Right renal pelvis (tissue), 4 donors: ENCODE measurements at places on chromosomes 12 and 14.

DNA sequence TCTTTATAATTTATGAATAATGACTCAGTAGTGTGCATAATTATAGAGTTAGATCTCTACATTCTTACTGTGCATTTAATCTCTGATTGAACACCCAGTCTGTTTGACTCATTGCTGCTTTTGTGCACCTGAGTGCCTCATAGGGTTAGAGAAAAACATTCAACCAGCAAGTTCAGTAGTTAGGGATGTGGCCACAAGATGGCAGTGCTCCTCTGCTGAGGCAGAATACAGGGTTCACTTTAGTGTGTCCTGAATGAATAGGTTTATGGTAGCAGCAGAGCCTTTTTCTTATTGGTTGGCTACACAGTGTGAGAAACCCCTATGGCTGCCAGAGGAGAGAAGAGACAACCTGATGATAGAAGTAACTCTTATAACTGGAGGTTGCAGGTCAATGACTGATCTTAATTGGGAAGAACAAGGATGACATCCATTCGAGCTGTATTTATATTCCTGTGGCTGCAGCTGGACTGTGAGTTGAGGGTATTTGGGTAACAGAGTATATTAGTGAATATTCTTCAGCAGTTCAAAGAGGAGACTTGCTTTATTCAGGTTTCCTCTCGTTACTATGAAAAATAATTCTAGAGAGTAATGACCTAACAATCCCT, 194.9 kb upstream of the OR4E1 start:
- peak; percentile 25 for DNase-seq

DNA sequence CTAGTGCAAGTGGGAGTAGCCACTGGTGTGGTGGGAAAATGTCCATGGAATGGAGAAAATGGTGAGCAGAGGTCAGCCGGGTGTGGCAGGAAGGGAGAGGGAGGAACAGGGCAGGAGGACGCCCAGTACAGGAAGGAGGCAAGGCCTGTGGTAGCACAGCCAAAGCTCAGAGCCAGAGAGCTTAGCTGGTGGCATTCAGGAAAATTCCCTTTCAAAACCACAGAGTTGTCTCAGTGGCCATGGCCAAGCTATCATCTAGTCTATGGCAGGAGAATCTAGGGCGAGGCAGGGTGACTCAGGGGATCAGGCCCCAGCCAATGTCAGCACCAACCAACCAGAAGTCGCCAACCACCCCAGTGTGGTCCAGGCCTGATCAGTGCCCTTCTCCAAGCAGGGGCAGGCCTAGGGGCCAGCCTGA, 67.7 kb upstream of the DDX11 start:
- no peak for DNase-seq

DNA sequence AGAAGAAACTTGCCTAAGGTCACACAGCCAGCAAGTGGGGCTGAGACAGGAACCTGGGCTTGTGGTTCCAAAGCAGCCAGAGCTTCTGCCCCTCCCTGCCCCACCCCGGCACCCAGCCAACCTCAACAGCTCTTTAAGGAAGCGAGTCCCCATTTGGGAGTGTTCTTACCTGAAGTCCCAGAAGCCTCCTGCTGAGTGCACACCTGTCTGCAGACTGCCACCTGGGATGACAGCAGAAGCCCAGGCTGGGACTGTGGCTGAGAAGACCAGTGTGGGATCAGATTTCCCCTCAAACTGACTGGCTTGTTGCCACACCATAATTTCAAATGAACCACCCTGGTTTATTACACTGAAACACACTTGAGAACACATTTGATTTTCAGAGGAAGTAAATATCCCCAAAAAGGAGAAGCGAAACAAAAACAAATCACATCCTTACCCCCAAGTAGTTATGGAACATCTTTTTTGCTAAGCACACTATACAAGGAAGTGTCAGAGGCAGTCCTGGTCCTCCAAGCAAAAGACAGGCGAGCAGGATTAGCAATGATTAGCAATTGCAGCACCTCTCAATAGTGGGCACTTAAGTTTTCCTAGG, 6.3 kb upstream of the RIN3 start:
- DNase-seq: no peak

DNA sequence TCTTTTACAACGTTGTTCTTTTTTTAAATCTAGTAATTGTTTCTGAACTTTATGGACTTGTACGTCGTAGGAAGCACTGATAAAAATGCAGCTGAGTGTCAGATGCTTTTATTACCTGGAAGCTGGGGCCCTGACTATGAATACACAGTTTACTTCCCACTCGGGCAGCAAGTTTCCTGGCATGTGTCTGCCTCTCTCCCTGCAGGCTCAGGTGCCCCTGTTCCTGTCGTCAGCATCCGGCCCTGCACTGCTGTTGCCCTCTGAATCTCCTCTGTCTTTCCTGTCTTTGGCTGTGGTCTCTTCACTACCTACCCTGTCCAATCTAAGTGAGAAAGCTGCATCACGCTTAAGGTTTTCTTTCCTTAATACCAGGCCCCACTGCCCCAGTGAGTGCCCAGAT, 75.8 kb downstream of the PELI2 start:
- DNase-seq: no peak

- DNase-seq: no peak
These were observed 13.0 kb downstream of the PELI2 start for GRCh38 chr14:56131004-56131864.

DNA sequence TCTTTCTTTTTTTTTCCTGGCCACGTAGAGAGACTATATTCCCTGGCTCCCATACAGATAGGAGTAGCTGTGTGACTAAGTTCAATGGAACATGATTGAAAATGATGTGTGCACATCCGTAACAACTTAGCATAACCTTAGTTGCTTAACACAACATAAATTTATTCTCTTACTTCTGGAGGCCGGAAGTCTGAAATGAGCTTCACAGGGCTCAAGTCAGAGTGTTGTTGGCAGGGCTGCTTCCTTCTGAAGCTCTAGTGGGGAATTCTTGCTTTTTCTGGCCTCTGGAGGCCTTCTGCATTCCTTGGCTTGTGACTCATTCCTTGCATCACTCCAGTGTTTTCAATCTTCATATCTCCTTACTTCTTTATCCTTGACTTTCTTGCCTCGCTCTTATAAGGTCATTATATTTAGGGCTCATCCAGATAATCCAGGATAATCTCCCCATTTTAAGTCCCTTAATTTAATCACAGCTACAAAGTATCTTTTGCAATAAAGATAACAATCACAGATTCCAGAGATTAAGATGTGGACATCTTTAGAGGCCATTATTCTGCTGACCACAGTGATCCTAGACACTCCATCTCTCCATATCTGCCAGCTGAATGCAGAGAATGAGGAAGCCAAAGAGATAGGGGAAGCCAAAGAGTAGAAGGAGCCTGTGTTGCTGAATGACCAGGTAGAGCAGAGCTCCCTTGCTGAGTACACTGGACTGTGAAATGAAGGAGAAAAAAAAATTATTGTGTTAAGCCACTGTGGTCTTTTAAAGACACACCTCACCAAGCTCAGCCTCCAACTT, 21.0 kb upstream of the SNX6 start:
- no peak for DNase-seq

- DNase-seq: no peak
These were observed 48.0 kb downstream of the AACS start for GRCh38 chr12:125113263-125113662.
